ENCODE measurements at places on chromosomes 12 and 14. TPM values are rescaled to one million over a fixed set of nuclear protein-coding genes. Genes with fewer than 3 reads are reported as not detected.

Gene AVPR1A
- total RNA-seq: not detected

Gene OASL
- 9.2 TPM for total RNA-seq

Gene VSX2
- total RNA-seq: not detected

Gene GPRC5D
- total RNA-seq: not detected

Gene DPPA3
- not detected for total RNA-seq

Gene MUCL1
- not detected for total RNA-seq

Gene FKBP3
- 48.5 TPM for total RNA-seq

Gene LRP1
- 5.8 TPM for total RNA-seq

Gene TMBIM4
- 114 TPM for total RNA-seq

Gene NAP1L1
- total RNA-seq: 299 TPM

Gene SENP1
- 29.2 TPM for total RNA-seq

Gene FAM90A1
- total RNA-seq: not detected

Gene ALG10
- 7.3 TPM for total RNA-seq

Gene MYO1H
- total RNA-seq: not detected

Gene WNT5B
- 3.8 TPM for total RNA-seq

Gene TSHR
- total RNA-seq: not detected

Gene PZP
- total RNA-seq: not detected

Gene PMCH
- total RNA-seq: not detected

Gene TRMT5
- total RNA-seq: 18.6 TPM

GRCh38 chr12:2963154-2963759, 4.1 kb downstream of the TEAD4 start:
- DNase-seq: no peak

- DNase-seq: no peak
Observed at GRCh38 chr14:53035336-53036210, 84.7 kb upstream of the FERMT2 start.

GRCh38 chr14:47226877-47227520, 448.4 kb downstream of the MDGA2 start:
- DNase-seq: peak; percentile 60

GRCh38 chr12:63977441-63977840, 132.9 kb downstream of the SRGAP1 start:
- no peak for DNase-seq

- DNase-seq: no peak
Observed at GRCh38 chr12:3673981-3674708, 78.8 kb downstream of the CRACR2A start.

DNA sequence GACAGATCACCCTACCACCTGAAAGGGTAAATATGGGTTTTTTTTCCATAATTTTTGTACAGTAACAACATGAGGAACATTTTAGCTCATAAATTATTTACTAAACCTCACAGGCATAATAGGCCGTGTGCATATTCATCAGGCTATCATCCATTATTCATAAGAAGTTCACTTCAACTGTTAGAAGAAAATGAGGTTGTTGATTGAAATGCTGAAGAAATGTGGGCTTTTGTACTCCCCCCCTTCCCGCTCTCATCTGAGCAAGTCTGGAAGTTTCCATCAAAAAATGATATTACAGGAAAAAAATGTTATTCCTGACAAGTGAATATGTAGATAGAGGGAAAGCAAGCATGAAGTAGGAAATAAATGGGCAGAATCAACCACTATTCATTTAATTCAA, 7.9 kb upstream of the POU6F1 start:
- no peak for DNase-seq

DNA sequence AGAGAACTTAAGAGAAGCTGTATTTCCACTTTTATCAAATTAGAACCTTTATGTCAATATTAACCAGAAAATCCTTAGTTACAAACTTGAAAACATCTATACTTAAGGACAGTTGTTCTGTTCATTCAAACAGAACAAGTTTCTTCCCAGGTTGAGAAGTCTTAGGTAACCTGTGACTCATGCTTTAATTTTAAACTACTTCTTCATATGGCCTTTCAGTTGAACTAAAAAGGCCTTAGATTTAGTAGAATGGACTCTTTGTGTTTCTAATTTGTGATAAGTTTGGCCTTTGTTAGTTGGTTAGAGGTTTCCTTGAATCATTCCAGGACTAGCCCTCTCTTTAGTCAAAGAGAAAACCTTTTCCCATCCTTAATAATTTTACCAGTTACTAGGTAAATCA, 274.2 kb downstream of the FUT8 start:
- no peak for DNase-seq

DNA sequence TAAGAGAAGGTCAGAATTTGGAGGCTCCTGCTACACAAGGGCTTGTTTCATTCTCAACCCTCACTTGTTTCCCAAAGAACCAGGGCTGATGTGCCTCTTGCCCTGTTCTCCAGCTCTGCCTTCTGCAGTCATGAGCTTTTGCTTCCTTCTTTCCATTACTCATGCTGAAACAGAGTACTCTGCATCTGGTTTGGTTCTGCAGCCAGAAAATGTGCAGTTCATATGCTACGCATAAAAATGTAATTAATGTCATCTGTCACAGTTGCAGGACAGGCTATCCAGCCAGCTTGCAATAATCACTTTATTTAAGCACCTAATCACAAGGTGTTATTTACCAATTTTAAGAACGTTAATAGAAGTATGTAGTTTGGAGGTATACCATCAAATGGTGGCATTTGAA, 150.2 kb downstream of the SRGAP1 start:
- DNase-seq: no peak

DNA sequence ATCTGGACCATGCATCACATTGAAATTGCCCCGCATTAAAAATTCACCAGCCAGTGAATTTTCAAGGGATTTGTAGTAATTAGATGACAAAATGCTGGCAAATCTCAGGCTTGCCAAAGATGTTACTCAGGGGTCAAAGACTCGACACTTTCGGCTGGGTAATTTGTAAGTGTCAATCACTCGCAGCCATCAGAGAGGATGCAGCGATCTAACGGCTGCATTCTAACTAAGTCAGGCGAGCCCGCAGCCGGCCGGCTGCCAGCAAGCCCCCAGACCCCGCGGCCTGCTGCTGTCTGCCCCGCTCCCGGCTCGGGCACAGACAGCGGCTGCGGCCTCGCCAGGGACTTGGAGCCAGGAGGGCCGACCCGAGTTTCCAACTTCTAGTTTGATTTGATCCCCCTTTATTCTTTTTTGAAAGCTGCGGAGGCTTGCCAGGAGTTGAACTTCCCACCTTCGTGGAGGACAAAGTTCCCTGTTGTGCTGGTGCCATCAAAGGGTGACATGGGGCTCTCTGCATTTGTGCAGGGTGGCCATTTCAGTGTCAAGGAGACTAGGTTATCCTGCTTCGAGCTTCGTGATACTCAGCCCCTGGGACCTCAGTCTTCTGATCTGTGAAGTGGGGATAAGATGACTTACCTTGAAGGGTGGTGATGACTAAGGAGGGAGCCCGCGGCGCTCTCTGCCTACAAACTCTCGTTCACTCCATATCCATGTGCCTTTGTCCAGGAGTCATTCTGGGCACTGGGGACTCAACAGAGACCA, 169.9 kb downstream of the RBM19 start:
- DNase-seq: no peak

- no peak for DNase-seq
Observed at GRCh38 chr12:1829306-1829900, 9.0 kb downstream of the LRTM2 start.

- no peak for DNase-seq
Observed at GRCh38 chr12:49567302-49567610, 686 bp downstream of the MCRS1 start.

GRCh38 chr14:91754185-91754584, 22.3 kb upstream of the CATSPERB start:
- DNase-seq: no peak

DNA sequence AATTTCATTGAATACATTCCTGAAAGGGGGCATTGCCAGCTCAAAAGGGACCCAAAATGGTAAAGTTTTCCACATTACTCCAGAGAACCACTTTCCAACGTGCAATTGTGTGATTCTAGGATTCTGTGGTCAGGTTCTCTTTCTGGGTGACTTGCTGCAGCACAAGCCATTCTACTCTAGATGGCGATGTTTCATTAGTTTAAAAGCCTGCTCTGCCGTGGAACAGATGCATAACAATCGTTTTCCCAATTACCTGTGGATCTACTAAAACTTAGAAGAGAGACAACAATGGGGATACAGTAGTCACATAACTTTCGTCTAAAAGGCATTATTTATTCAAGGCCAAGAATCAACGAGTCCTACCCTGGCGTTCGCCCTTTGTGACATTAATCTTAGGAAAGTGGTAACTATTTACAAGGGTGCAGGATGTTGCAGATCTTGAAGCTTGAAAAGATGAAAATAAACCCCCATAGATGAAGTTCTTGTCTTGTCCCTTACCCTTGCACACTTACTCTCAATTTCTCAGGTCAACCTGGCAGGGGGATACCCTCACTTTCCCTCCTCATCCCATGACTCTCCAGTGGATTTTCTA, 400.9 kb downstream of the SNAPC1 start:
- peak; percentile 53 for DNase-seq

DNA sequence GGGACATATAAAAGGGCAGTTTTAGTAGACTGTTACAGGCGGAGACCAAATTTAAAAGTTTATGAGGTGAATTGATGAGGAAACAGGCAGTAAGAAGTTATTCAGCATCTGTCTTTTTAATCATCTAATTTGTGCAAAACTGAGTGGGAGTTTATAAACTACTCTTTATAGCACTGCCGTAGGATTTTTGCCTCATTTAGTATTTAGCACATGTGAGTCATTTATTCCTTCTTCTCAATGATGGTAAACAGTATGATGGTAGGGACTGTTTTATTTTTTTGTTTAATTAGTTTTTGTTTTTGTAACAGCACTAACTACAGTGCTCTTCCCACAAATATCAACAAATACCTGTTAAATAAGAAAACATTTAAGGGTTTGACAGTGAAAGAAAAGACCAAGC, 20.6 kb downstream of the TOGARAM1 start:
- no peak for DNase-seq

DNA sequence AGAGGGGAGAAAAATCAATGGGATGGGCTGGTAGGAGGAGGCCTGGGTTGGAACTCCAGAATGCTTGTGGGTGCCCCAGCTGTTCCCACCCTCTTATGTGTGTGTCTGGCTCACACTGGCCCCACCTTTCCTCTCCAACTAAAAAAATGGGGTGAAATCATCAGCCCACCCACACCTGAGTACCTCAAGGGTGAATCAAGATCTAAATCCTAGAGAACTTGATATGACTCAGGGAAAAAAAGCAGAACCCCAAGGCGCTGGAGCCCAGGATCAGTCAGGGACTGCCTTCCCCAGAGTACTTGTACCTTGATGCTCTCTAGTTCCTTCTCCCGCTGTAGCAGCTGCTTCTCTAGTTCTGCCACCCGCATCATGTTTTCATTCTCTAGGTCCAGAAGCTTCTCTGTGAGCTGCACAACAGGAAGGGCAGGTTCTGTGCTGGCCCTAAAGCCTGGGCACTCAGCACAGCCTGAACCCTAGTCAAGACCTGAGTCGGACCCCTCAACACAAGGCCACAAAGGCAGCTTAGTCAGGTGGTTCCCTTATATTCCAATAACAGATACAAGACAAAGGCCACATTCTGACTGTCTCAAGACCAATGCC, 29.7 kb downstream of the PRPF40B start:
- DNase-seq: no peak

GRCh38 chr14:101622251-101623076, 61.2 kb downstream of the DIO3 start:
- no peak for DNase-seq

GRCh38 chr14:20807304-20808161, 4.9 kb upstream of the RNASE1 start:
- DNase-seq: no peak

DNA sequence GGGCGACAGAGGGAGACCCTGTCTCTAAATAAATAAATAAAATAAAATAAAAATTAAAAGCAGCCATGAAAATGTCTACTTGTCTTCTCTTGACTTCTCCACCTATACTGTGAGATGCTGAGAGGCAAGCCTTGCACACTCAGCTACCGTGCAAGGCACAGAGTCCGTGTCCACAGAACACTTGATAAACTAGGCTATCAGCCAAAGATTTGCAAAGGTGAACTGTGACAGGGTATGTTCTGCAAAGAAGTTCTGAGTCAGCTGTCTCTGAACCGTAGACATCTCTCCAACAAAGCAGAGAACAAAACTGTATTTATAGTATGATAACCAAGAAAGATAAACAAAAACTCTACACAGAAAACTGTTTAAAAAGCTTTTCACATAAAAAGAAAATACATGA, 35.5 kb downstream of the STXBP6 start:
- peak; percentile 9 for DNase-seq

GRCh38 chr12:122732170-122732569, 1.5 kb upstream of the HCAR1 start:
- DNase-seq: no peak

DNA sequence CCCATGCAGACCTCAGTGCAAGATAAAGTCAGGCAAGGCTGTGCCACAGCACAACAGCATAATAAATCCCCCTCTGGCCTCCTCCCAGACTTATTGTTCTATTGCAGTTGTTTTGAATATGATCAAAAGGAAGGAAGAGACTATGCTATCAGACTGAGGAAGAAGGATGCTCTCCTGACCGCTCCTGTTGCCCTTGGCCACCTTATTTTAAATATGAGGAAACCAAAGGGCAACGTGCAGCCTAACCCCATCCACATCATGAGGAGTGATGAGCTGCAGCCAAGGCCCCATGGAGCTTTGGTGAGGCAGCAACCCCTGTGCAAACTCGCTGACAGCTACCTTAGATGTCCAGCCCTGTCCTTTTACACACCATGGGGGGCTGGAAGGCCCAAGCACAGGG, 291.7 kb downstream of the ZFP36L1 start:
- DNase-seq: no peak

GRCh38 chr12:125089083-125089482, 23.8 kb downstream of the AACS start:
- no peak for DNase-seq

DNA sequence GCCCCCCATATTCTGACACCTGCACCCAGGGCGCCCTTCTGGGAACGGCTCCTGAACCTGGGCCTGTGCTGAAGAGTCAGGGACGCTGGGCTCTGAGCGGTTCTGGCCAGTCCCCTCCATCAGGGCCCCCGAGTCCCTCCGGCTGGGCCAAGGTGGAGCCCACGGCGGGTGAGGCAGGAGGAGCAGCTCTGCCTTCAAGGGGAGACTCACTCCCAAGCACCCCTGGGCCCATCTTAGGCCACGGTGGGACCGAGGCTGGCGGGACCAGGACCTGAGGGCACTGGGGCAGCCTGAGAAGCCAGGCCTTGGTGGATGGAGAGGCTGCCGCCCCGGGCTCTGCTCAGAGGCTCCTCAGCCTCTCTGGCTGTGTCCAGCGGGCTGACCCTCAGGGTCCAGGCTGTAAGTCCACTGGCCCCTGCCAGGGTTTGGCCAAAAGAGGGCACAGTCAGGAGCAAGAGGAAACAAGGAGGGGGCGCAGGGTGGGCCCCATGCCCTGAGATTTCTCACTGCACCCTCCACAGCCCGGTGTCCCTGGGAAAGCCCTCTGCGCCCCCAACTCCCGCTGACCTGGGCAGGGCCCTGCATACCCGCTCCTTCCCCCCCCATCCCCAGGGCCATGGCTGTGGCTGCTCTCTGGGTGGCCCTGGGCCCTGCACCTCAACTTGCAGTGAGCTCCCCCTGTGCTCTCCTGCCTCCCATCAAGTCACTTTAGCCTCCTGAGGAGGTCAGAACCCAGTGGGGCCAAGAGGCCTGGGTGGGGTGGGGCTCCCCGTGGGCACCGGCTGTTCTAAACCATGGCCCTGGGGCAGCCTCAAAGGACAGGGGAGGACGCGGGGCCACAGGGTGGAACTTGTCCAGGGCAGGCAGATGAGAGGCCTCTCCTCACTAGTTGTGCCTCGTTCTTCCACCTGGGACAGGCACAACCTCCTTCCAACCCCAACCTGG, 266.4 kb upstream of the SFSWAP start:
- no peak for DNase-seq
